ENCODE measurements at places on chromosomes 2 and 18.

DNA sequence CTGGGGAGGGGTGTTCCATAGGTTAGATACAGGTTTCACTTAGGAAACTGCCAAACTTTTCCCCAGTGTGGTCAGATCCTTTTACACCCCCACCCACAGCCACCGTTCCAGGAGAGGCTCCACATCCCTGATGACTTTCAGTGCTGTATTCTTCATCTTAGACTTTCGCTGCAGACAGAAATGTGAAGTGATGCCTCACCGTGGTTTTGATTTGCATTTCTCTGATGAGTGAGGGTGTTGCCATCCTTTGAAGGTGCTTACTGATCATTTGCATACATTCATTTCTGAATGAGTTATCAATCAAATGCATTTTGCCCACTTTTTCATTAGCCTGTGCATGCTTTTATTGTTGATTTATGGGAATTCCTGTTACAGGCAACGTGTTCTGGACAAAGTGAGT lies 14.9 kb downstream of the COPS9 start:
- no peak for DNase-seq

DNA sequence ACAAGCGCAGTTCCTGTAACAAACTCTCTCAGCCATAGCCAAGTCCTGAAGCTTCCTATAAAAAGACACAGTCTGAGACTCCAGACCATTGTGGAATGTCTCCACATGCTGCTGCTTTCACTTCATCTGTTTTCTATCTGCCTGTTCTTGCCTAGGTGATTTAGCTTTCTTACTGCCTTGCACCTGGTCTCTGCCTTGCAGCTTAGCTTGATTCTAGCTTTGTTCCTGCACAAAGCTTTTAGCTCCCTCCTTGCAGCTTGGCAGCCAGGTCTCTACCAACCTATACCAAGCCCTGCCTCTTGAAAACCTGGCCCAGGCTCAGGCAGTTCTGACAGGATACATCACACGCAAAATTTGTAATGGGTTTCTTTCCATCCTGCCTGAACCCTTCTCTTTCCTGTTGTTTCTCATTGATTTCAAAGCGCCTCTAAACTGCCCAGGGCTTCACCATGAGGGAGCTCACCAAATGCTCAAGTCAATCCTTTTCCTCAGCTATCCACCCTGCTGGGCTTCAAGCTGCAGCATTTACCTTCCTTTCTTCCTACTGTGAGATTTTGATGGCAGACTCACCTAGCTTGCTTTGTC lies 941.3 kb upstream of the NXPH2 start:
- no peak for DNase-seq

DNA sequence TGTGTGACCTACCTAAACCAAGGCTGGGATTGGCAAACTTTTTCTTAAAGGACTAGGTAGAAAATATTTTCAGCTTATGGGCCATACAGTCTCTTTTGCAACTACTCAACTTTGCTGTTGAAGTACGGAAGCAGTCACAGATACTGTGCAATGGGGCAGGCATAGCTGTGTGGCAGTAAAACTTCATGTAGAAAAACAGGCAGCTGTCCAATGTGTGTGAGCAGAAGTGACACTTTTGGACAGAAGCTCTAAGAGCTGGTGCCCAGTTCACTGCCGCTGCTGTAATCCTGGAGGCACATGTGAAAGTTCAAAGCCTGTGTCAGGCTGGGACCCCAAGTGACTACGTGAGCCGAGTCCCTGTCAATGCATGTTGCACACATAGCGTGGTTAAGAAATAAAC lies 46.7 kb downstream of the MAPK4 start:
- DNase-seq = no peak

DNA sequence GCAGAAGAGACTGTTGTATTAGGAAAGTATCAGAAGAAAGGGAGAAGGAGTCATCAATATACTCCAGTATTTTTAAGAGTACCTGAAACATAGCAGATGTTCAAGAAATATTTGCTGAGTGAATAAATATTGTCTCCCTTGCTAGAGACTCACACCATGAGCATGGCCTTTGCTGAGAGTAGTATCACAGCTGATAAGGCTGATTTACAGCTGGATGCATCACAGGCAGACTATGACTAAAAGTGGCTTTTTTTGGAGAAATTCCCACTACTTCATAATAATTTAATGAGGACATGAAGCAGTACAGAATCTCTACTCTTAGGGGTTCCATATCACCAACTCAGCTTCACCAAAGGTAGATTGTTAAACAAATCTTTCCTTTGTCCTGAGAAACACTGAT lies 373.3 kb downstream of the RBM43 start:
- DNase-seq = no peak

DNA sequence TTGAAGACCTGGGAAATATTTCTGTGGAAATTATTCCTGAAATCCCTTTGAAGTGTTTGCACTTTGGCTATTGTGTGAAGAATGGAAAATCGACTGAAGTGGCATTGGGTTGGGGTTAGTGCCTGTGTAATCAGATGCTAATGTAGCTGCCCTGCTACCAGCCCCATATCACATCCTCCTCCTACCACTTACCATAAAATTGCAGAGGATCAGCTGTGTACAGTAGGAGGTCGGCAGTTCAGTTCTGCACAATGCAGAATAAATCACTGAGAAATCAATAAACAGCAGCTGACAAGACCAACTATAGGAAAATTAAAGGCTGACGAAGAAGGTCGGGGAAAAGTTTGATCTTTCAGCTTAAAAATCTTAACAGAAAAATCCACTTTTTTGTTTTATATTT lies 440.9 kb downstream of the PTPRM start:
- no peak for DNase-seq

DNA sequence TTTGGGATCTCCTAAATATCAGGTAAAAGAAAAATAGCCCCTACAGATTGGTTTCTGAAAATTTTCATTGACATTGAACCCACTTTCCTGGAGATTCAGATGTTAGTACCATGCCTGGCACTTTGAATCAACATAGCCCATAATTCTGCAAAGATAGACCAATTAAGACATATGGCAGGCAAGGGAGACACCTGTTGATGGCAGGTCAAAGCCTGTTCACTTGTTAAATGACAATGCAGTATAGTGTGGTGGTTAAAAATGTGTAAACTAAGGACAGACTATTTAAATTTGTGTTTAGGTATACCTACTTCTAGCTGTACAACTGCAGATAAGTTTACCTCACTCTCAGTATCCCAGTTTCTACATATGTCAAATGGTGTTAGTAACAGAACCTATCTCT lies 178.1 kb upstream of the MMADHC start:
- DNase-seq = no peak

- DNase-seq = peak; percentile 83
These were observed 34.2 kb downstream of the CERS6 start for GRCh38 chr2:168490015-168490874.

DNA sequence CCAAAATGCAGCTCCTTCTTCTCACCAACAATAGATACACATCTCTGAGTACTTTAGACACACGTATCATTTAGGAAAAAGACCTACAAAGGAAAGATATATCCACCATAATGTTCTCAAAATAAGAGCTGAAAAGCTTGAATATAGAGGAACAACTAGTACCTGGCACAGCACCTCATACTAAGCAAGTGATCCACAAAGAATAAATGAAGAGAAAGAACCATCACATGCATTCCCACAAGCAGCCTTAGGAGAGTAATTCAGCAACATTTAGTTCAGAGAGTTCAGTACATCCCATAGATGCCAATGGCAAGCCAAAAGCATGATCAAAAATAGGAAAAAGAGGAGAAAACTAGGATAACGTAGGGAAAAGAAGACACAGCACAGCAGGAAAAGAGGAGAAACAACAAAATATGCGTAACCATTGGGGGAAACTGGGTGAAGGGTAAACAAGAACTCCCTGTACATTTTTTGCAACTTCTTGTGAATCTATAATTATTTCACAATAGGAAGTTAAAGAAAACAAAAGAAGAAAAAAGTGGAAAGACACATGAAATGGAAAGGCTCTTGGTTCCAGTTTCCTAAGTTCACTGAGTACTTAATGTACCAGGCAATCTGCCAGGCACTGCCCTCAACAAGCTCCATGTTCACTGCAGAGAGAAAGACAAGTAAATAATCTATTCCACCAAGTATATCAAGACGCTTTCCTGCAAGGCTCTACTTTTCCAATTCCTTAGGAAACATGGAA lies 22.3 kb downstream of the CLASP1 start:
- no peak for DNase-seq

- DNase-seq = no peak
These were observed 484.2 kb downstream of the DLGAP1 start for GRCh38 chr18:3970929-3971328.

- DNase-seq = no peak
These were observed 591.0 kb upstream of the SETBP1 start for GRCh38 chr18:44089732-44090131.

DNA sequence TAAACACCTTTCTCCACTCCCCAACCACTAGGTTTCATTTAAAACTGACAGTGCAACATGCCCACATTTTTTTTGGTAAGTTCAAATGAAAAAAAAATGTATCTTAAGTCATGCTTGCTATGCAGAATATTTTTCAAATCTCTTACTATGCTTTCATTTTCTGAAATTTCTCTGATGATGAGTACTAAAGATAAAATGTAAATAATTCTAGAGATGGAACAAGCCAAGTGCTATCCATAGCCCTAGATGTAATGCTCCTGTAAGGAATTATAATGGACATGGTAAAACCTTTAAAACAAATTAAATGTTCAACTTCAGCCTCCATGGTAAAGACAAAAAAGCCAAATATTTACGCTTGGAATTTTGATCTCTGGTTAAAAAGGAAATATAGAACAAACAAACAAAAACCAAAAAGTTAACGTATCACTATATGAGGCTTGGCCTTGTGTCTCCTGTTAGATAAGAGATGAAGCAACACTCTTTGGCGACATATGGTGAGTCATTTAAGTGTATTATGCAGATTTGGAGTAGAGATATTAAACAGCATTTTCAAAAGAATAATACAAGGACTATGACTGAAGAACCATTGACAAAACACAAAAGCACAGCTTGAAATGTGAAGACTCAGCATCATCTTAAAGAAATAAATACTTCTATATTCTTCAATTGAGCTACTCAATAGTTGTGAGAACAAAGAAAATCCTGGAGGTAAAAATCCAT lies 392.0 kb upstream of the LYPD1 start:
- DNase-seq = no peak

- DNase-seq = no peak
These were observed 53.4 kb downstream of the SH3RF3 start for GRCh38 chr2:109182426-109182825.

- no peak for DNase-seq
These were observed 77.8 kb upstream of the B3GNT2 start for GRCh38 chr2:62118160-62118559.

GRCh38 chr2:15187702-15188101 lies 373.4 kb downstream of the NBAS start:
- no peak for DNase-seq

Measured in stimulated activated naive CD8-positive, alpha-beta T cell treated with anti-CD3 and anti-CD28 coated beads, Interleukin-15, amount 100 ng/mL, for 72 hours (primary cell).